ENCODE measurements at places on chromosomes 11 and 22. TPM values are rescaled to one million over a fixed set of nuclear protein-coding genes. Genes with fewer than 3 reads are reported as not detected.

GRCh38 chr22:44754998-44755397 lies 2.6 kb downstream of the ARHGAP8 start:
- no peak overlapping the region for H3K27ac ChIP-seq
- no peak overlapping the region for H3K4me3 ChIP-seq
- H3K4me1 ChIP-seq = no peaks in the 10 kb centered on the region
- H3K27me3 ChIP-seq = no peaks in the 10 kb centered on the region

- DNase-seq = no peak
- H3K4me1 ChIP-seq = peaks cover 29% of the 10 kb centered on the region
- no peaks in the 10 kb centered on the region for H3K36me3 ChIP-seq
- H3K27me3 ChIP-seq = no peaks in the 10 kb centered on the region
- H3K4me3 ChIP-seq = no peak overlapping the region
- H3K27ac ChIP-seq = no peak overlapping the region
Measured at GRCh38 chr11:73404048-73404447, 27.8 kb downstream of the RELT start.

DNA sequence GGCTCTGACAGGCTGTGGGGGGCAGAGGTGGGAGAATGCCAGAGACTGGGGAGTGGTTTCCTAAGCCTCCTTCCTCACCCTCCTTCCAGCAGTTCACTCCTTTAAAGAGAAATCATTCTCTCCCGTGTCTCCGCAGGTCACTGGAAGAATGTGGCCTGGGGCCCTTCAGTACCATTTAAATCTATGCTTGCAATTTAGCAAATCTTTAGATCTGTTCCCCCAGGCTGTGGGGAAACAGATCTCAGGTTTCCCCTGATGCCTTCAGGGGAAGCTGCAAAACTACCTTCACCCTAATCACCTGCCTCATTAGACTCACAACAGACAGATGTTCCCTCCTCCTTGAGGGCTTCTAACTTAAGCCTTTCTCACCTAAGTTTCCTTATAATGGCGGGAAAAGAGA lies 55.3 kb downstream of the KIRREL3 start:
- H3K4me1 ChIP-seq = no peaks in the 10 kb centered on the region
- H3K27ac ChIP-seq = no peak overlapping the region
- H3K27me3 ChIP-seq = no peaks in the 10 kb centered on the region
- no peak overlapping the region for H3K4me3 ChIP-seq
- no peaks in the 10 kb centered on the region for H3K36me3 ChIP-seq
- DNase-seq = no peak

GRCh38 chr22:38554281-38554680 lies 15.7 kb downstream of the DMC1 start:
- no peak overlapping the region for H3K4me3 ChIP-seq
- no peak for DNase-seq
- H3K27me3 ChIP-seq = peaks cover 31% of the 10 kb centered on the region
- H3K27ac ChIP-seq = no peak overlapping the region
- no peaks in the 10 kb centered on the region for H3K36me3 ChIP-seq

The MYH9 gene
- total RNA-seq = 754 TPM

All from left lung (tissue), 14 donors.